NCI-H2171 (cell line): ENCODE measurements at places on chromosomes 3 and 15.
A peak's percentile ranks its signal among the peaks of the same experiment; 100 is the strongest.

DNA sequence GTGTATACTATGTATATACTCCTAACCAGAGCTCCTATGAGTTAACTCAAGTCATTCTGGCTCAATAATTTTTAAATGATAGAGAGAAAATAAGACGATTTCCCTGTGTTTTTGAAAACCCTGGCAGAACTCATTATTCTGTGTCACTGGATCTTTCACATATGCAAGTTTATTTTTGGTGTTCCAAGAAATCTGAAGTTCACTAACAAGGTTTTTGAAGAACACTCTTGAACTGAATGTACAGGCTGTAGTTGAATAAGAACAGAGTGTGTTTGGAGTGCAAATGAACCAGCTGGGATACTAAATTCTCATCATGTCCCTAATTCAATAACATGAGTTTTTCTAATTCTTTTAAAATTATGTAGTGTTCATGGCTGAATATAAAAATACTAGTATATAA lies 466.9 kb upstream of the SUCLG2 start:
- DNase-seq = no peak

- no peak for DNase-seq
Observed at GRCh38 chr3:48679411-48680391, 6.0 kb downstream of the NCKIPSD start.

- no peak for DNase-seq
Observed at GRCh38 chr15:65857718-65858402, 11.4 kb upstream of the RAB11A start.

GRCh38 chr3:137264071-137264820 lies 306.5 kb downstream of the IL20RB start:
- peak; percentile 97 for DNase-seq

DNA sequence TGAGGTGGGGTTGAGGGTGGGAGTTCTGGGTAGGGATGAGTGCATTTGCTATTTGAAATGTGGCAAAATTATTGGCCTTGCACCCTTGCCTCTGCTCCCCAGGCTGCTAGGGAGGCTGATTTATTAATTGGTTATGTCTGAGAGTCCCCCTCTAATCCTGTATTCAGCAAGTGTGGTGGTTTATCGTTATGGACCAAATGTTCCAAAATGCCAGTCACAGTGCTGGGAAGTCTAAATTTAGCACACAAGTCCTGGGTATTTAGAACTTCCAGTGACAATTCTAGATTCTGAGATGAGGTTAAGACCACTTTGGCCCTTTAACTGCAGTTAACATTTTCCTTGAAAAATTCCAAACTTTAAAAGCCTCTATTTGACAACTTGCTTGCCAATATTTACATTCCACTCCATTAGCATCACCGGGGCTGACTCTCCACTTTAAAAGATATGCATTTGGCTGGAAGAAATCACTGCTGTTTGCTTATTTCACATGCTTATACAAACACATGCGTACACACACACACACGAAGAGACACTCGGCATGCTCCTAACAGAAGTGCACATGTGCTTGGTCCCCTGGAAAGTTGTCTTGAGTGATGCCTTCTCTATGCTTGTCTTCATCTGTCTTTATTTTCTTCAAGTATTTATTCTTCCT lies 247.7 kb downstream of the IL20RB start:
- DNase-seq = no peak

GRCh38 chr15:70596354-70597055 lies 166.9 kb downstream of the UACA start:
- no peak for DNase-seq

DNA sequence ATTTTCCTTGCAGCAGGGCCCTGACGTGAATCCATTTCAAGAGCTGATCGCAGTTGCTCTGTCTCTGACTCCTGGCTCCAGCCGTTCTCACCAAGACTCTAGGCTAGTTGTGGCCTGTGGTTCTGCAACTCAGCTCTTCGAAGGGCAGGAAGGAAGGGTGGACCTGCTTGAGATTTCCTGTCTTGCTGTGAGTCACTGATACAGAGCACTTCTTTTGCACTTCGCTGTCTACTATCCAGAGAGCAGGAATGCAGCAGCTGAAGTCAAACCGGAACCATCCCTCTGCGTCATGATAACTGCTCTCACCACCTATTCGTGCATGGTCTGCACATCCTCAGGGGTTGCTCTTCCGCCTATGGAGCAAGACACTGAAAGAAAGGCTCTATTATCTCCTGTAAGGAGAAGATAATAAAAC lies 59.7 kb downstream of the RAP2B start:
- DNase-seq = no peak

DNA sequence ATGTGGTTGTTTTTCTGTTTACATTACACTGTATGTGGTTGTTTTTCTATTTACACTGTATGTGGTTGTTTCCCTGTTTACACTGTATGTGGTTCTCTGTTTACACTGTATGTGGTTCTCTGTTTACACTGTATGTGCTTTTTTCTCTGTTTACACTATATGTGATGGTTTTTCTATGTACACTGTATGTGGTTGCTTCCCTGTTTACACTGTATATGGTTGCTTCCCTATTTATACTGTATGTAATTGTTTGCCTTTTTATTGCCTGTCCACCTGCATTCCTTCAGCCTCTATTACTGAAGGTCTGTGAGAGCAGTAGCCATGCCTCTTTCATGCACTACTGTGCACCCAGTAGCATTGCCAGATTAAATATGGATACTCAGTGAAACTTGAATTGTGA lies 94.3 kb downstream of the MITF start:
- DNase-seq = no peak

GRCh38 chr3:109656225-109656624 lies 318.9 kb upstream of the DPPA4 start:
- DNase-seq = no peak

- no peak for DNase-seq
Observed at GRCh38 chr3:53192608-53193007, 31.6 kb downstream of the PRKCD start.

DNA sequence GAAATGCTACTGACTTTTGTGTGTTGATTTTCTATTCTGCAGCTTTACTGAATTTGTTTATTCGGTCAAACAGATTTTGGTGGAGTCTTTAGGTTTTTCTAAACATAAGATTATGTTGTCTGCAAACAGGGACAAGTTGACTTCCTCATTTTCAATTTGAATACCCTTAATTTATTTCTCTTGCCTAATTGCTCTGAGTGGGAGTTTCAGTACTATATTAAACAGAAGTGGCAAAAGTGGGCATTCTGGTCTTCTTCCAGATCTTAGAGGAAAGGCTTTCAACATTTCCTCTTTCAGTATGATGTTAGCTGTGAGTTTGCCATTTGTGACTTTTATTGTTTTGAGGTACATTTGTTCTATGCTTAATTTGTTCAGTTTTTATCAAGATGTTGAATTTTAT lies 268.5 kb downstream of the WNT5A start:
- no peak for DNase-seq

DNA sequence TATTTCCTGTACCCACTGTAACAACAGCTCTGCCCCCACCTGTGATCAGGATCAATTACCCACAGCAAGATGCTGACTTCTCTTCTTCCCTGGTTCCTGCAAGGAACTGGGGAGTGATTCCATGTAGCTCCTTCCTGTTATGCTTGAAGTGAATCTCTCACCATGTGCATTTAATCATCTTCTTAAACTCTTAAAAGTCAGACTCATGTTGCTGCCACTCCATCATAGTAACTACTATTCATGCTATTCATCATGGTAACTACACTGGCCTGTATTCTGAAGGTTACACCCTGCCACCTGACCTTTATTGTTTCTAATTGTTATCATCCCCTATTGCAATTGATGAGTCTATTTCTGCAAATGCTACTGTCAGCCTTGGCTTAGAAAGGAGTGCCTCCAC lies 89.5 kb downstream of the SUCNR1 start:
- no peak for DNase-seq

GRCh38 chr3:13324835-13325501 lies 95.2 kb downstream of the NUP210 start:
- DNase-seq = no peak

DNA sequence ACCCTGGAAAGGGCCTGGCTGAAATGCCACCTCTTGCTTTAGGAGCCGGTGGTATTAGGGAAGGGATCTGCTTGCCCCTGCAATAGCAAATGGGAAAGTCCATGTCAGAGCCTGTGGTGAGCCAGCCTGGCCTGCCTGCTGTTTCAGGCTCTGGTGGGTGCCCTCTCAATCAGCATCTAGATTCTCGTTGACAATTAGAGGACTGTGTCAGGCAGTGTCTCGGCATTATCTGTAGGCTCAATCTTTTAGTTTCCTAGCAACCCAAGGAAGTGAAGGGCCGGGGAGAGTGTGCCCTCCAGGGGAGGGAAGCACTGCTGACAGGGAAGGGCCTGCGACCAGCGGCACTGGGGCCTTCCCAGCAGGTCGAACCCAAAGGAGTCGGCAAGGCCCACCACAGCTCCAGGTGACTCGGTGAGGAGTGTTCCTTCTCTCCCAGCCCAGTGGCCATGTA lies 42.1 kb downstream of the TLE3 start:
- DNase-seq = no peak

DNA sequence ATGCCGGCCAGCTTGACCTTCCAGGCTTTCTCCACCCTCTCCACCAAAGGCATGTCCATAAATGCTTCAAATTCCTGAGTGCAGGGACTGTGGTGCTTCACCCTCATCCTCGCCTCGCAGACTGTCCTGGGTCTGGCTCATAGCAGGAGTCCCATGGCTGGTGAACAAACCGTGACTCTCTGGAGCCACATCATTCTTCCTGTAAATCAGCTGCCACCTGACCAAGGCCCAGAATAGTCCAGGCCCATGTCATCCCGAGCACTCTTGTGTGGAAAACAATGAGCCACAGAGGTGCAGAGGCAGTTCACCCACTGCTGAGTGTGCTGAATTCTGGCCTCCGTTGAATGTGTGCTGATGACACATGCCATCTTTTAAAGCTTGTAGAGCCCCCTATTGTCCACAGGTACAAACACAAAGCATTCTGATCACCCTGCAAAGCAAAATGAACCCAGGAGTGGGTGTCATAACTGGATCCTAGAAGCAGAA lies 68.6 kb downstream of the ABHD5 start:
- no peak for DNase-seq

DNA sequence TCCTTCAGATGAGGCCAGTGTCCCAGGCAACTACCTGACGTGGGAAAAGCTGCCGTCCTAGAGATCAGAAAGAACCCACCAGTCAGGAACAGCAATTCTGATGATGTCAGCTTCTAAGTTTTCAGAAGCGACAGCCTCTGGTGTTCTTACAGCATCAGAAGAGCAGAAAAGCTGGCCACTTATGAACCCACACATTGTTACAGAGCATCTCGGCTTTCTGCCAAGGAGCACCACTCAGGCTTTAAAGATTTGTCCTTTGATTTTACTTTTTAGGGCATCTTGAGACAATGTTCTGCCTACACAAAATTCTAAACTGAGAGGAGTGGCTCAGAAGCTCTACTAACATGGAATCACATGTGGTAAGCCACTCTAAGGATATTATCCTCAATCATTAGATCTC lies 49.7 kb upstream of the BOC start:
- DNase-seq = no peak

DNA sequence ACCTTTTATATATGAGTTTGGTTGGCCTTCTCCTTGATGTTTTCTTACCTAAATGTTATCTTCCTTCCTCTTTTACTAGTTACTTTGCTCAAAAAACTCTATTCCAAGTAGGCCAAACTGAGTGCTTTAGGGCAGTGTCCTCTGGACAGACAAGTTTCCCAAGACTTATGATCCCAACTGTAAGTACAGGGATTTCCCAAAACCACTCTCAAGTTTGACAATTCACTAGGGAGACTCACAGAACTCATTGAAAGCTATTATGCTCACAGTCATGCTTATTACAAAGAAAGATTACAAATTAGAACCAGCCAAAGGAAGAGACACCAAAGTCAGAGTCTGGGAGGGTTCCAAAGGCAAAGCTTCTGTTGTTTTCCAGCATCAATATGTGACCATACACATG lies 534.2 kb upstream of the ALCAM start:
- no peak for DNase-seq

DNA sequence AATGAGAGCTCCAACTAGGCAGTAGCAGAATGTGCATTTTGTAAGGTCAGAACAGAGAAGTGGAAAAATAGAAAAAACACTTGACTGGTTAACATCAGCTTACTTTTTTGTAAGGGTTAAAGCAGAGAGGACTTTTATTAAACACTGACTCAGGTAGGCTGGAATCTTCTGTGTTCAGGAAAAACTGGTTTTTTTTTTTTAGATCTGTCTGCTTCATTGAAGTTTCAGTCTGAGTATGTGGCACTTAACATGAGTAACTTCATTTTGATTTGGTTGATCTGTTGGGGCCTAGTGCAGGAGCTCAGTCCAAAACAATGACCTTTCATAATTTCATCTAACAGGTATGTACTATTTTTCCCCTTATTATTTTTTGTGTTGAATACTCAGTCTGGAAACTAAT lies 141.1 kb downstream of the DOCK3 start:
- no peak for DNase-seq

- DNase-seq = no peak
Observed at GRCh38 chr3:192038726-192039125, 577.8 kb downstream of the PYDC2 start.
